ENCODE measurements at places on chromosomes 6 and 20.
A peak's percentile ranks its signal among the peaks of the same experiment; 100 is the strongest.

DNA sequence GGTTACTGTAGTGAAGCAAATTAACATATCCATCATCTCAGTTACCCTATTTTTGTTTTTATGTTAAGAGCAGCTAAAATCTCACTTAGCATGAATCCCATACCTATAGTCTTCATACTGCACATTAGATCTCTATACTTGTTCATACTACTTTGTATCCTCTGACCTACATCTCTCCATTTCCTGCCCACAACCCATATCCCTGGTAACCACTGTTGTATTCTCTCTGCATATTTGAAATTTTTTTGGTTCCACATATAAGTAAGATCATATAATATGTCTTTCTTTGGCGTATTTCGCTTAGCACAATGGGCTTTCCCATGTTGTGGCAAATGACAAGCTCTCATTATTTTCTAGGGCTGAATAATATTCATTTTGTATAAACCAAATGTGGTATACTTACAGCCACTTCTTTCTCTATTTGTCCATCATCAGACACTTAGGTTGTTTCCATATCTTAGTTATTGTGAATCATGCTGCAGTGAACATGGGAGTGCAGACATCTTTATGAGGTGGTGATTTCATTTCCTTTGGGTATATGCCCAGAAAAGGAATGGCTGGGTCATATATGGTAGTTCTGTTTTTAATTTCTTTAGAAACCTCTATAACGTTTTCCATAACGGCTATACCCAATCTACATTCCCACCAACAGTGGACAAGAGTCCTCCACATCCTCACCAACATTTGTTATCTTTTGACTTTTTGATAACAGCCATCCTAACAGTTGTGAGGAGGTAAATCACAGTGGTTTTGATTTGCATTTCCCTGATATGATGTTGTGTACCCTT, 39.8 kb downstream of the BACH2 start:
- DNase-seq = no peak

DNA sequence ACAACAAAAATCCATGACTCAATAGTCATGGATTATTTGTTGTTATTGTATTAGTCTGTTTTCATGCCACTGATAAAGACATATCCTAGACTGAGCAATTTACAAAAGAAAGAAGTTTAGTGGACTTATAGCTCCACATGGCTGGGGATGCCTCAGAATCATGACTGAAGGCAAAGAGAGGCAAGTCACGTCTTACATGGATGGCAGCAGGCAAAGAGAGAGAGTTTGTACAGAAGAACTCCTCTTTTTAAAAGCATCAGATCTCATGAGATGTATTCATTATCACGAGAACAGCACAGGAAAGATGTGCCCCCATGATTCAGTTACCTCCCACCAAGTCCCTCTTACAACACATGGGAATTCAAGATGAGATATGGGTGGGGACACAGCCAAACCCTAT, 144.3 kb upstream of the PLCB4 start:
- DNase-seq = no peak

GRCh38 chr6:12903246-12903645, 186.7 kb downstream of the PHACTR1 start:
- no peak for DNase-seq

DNA sequence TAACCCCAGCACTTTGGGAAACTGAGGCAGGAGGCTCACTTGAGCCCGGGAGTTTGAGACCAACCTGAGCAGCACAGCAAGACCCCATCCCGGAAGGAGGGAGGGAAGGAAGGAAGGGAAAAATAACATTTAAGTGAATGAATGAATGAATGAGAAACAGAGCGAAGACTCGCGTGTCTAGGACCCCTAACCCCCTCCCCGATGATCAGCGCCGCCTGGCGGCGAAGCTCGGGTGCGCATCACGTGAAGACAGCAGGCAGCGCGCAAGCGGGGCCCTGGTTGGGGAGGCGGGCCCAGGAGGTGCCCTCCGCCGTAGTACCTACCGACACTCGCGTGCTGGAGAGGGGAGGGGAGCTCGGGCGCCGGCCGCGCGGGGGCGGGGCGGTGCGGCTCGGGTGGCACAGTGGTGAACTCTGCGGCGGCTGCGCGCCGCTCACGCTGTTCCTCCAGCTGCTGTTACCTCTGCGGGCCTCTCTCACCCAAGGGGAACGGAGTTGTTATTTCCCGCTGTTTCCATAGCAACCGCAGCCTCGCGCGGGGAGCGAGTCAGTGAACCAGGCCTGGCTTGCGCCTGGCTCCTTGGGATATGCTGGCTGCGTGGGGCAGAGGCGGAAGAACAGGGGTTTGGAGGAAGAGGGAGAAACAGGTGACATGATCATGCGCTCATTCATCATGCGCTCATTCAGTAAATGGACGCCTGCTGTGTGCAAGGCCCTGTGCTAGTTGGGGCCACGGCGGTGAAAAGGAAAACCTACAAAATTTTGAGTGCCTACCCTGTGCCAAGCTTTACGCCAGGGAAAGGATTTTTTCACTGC, 2.0 kb upstream of the DCDC2 start:
- DNase-seq = peak; percentile 57

DNA sequence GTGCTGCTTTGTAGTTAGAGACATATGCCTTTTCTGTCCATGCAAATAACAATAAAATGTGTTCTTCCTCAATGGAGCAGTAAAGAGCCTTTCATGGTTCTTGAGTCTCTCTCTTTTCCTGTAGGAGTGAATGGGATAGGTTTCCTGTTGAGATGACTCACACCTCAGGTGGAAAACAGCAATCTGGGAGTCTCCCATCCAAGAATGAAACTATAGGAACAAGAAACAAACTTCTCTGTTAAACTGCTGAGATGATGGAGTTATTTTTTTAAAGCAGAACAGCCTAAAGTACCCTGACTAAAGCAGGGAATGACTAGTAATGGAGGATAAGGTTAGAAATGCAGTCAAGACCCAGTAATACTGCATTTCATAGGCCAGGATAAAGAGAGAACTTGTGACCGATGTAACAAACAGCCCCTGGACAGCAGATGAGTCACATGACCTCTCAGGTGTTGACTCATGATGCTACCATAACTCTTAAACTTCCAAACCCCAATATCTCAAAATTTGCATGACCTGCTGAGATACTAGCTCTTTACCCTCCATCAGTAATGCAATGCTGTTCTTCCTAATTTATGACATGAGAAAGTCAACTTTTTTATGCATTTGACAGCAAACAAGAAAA, 548.9 kb downstream of the CBLN4 start:
- no peak for DNase-seq

- DNase-seq = no peak
Measured at GRCh38 chr6:97864366-97864765, 581.4 kb upstream of the MMS22L start.

DNA sequence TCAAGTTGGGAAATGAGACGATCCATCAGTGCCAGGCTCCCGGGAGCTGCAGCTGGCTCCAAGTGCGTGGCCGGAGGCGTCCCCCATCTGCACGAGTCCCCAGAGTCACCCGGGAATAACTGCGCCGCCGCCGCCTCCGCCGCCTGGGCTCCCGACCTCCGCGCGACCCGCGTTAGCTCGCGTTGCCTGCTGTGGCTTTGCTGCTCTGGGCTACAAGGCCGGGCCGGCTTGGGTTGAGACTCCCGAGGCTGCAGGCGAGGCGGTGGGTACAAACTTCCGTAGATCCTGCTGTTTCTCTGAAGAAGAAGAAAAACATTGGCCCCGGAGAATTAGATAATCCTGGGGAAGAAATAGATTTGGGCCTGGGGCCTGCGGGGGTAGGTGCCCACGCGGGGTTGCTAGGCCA, 7.4 kb upstream of the LAMP5 start:
- DNase-seq = no peak

- no peak for DNase-seq
Measured at GRCh38 chr6:4318321-4318720, 182.9 kb upstream of the ECI2 start.

- DNase-seq = no peak
Measured at GRCh38 chr6:16476861-16477260, 238.5 kb downstream of the GMPR start.

- DNase-seq = no peak
Measured at GRCh38 chr6:85824329-85824728, 181.6 kb upstream of the SYNCRIP start.

DNA sequence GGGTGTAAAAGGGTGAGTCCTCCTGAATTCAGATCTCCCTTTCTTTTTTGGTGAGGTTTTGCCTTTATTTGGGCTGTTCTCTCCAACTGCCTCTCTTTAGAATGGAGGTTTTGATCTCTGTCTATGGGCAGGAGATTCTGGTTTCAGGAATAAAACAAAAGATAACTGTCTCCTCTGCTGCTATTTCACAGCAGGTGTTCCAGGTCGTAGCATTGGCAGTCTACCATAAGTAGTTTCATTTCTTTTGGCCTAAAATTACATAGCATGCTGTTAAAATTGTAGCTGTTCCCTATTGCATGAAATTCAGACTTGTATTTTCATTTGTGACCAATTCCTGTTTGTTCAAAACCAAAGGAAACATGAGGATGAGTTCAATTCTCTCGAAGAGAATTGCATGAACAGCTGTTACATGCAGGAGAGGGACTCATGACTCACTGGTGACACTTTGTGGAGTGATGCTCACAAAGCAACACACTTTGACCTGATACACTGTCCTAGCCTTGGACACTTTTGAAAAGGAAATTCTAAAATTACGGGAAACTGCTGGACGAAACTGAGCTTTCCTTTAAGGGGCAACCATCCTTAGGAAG, 76.8 kb upstream of the SIRPG start:
- peak; percentile 53 for DNase-seq

DNA sequence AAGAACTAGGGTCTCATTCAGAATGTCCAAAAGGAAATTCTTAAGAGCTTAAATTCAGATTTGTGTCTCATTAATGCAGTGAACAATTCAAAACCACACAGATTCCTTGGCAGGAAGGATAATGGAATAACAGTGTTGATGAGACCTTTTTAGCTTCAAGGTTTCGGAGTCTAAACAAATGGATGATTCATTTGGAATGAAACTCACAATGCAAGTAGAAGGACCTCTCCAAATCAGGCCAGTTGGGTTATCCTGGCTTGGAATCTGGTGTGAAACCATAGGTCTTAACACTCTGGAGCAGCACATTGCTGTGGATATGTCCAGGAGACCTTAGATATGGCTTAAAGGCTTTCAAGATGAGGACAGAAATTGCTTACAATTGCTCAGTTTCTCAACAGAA, 44.9 kb downstream of the KCTD20 start:
- no peak for DNase-seq

- DNase-seq = no peak
Measured at GRCh38 chr6:45741437-45742171, 274.1 kb downstream of the CLIC5 start.

GRCh38 chr6:170167657-170168159, 123.2 kb downstream of the DLL1 start:
- DNase-seq = no peak

DNA sequence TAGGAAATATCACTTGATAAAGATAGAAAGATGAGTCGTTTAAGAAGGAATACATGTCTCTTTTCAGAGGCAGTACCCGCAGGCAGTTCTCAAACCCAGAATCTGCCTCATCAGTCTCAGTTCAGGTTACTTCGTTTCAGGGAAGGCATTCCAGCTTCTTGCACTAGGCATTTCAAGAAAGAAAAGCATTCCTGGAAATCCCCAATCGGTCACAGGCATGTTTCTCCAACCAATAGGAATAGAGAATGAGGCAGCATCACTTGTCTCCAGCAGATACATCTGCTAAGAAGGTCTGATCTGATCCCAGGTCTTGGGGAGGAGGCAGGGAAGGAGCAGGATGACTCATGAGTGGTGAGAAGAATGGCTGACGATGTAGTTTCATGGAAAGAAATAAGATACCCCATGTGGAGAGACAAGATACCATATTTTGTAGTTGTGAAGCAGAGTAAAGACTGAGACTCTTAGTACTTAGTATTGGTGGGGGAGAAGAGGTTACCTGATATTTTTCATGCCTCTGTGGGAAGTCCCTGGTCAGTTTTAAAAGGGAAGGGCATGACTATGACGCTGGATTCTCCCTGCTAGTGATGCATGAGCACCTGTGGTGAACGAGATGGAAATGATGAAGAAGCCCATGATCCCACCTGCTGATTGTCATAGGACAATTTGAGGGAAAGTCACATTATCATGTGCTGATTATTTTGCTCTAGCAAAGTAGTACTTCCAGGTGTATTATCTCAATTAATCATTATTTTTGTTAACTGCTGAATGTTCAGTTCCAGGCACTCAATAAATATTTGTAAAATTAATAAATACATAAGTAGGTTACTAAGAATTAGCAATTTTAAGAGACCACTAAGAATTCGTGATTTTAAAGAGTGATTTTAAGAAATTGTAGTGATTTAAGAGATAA, 20.3 kb upstream of the HLA-DRB1 start:
- DNase-seq = peak; percentile 28

GRCh38 chr6:119484598-119484997, 135.0 kb upstream of the MAN1A1 start:
- no peak for DNase-seq

DNA sequence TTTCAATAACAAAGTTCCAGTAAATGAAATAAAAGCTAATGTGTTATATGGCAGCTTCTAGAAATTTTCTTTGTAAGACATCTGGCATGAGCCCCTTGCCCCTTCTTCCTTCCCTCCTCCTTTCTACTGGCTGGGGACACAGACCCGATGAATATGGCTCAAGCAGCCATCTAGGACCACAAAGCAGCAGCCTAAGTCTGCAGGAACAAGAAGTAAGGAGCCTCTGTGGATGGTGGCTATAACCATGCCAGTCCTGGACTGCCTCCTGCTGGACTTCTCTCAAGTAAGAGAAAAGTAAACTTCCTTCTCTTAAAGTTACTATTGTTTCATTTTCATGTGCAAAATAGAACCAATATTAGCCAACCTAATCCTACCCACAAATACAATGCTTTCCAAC, 114.9 kb upstream of the DST start:
- no peak for DNase-seq

GRCh38 chr6:151962246-151962846, 154.9 kb downstream of the ESR1 start:
- DNase-seq = no peak

- DNase-seq = no peak
Measured at GRCh38 chr20:38404016-38404415, 31.1 kb downstream of the SNHG17 start.

DNA sequence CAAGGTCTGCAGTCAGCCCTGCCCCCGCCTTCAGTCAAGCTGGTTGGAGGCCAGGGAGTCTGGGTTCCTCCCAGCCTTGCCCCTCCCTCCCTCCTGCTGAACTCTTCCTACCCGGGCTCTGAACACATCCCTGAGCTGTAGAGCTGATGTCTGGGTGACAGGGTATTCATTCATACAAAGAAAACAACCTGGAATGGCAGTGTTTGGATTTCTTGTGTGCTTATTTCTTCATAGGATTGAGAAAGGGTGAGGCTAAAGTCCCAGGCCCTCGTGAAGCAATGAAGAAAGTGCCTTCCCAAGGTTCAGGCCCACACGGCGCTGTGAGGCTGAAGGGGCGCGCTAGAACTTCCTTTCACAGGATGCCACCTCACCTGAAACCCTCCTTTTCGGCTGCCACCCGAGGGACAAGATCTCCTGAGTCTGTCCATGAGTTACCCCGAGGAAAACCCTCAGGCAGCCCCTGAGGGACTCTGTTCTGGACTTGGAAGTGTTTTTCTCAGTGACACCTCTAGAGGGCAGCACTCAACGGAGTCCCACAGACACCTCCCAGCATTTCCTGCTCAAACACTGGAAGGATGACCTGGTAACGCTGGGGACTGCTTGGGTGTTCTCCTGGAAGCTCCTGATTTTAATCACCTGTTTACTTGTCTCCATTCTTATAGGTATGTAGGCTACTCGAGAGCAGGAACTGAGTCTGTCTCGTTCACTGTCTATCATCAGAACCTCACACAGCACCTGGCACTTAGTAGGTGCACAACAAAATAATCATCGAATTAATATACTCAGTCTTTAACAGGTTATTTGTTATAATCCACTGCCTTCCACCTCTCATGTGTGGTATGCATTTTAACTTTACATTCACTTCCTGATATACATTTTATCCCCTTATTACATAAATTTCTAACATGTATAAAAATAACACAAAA, 11.8 kb upstream of the GSTA1 start:
- peak; percentile 46 for DNase-seq

GRCh38 chr6:155089746-155090145, 94.6 kb downstream of the TIAM2 start:
- no peak for DNase-seq

Measured in hematopoietic multipotent progenitor cell treated with erythropoietin and hydrocortisone succinate and interleukin-3 and kit ligand, for 17 days (in vitro differentiated cells).